ENCODE measurements at places on chromosomes 3 and 15.

DNA sequence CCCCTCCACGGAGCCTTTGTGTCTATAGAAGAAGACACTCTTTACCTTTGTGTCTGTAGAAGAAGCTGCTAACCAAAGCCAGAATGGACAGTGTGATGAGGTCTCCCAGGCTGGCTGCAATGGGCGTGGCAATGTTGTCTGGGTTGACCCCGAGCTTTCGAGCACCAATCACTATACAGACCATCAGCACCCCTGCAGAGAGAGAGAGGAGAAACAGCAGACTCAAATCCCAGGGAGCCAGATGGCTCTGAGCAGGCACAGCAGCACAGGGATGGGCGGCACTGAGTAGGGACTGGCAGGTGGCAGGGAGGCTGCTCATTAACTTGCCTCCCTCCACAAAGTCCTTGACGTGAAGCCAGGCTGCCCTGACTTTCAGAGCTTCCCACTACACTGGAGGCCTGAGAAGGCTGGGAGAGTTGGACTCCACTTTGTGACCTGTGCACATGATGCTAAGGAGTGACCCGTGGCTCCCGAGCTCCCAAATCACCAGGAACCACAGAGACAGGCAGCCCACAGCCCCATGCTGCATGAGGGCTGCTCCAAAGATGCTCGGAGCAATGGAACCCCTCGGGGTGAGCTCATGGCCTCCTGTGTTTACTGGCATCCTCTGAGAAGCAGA lies 53.9 kb downstream of the ROPN1B start:
- DNase-seq = no peak

GRCh38 chr3:18946524-18946923 lies 201.8 kb upstream of the KCNH8 start:
- no peak for DNase-seq

- no peak for DNase-seq
Observed at GRCh38 chr3:105518806-105519418, 152.2 kb downstream of the ALCAM start.

DNA sequence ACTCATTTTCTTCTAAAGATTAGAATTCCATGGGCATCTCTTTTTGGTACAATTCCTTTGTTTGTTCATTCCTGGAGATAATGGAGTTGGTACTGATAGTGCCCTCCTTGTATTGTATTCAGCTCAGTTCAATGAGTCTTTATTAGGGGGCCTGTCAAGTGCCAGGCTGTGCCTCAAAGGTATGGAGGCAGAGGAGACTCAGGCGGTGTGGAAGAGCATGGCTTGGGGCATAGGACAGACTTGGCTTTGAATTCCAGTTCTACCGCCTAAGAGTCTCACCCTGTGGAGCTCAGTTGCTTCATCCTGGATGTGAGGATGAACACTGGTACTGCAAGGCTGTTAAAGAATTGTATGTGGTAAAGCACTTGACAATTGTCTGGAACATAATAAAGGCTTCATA lies 196.6 kb upstream of the IL12A start:
- no peak for DNase-seq

DNA sequence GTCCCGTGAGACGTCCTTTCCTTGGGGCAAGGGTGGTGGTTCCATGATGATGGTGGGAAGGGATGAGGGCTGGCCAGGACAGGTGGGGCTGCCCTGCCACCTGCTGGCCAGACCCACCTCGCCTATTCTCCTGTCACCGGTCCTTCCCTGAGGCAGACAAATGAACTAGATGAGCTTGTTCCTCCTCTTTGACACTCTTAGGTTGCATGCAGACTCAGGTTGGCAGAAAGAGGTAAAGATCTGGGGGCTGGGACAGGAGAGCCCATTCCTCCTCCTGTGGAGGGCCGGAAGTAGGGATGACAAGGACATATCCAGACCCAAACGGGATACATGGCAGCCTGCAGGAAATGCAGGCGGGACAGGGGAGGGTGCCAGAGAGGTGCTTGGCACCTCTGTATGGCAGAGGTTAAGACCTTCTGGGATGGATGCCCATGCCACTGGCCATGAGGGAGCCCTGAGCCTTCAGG lies 38.6 kb downstream of the ACSBG1 start:
- peak; percentile 34 for DNase-seq

GRCh38 chr3:55964491-55964985 lies 477.4 kb upstream of the WNT5A start:
- no peak for DNase-seq

DNA sequence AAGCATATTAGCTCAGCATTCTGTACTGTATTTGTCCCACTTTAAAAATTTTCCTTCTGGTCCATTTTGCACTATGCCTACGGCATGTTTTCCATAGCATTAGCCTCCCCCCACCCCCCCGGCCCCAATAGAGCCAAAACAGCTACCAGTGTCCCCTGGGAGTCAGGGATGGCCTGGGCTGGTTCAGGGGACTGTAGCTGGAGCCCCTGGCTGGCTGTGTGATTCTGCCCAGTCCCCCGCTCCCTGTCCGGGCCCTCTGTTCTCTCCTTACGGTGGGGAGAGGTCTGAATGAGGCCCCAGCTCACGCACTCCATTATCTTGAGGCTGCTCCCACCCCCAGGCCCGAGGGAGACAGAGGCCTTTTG lies 70.1 kb downstream of the KLF15 start:
- no peak for DNase-seq

DNA sequence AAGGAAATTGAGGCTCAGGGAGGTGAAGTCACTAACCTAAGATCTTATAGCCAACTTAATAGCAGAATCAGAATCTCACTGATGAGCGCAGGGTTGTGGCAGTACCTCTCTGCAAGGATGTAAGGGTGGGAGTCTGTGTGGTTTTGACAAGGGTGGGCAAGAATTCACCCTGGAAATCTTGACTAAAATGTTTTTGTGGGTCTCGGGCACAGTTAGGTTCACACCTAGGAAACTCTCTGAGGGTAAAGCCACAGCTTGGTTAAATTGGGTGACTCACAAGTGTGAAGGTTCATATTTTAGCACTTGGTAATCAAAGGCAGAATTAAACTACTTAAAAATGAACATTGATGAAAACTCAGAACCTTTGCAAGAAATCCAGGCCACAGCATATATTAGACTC lies 178.2 kb upstream of the EOMES start:
- no peak for DNase-seq

DNA sequence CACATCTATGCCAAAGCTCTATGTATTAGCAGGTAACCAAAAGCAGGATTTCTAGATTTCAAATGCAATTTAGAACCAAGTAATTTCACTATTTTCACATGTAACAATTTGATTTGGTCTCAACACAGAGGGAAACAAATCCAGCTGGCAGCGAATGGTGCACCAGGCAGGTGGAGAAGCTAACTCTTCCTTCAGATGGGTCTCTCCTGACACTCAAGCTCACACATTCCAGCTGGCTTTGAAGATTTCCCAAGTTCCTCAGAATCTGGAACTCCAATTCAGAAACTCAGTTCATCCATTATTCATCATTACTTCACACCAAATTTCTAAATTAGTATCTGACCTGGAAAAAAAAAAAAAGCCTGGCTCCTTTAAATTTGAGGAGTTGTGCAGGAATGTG lies 318.1 kb upstream of the NECTIN3 start:
- DNase-seq = no peak

DNA sequence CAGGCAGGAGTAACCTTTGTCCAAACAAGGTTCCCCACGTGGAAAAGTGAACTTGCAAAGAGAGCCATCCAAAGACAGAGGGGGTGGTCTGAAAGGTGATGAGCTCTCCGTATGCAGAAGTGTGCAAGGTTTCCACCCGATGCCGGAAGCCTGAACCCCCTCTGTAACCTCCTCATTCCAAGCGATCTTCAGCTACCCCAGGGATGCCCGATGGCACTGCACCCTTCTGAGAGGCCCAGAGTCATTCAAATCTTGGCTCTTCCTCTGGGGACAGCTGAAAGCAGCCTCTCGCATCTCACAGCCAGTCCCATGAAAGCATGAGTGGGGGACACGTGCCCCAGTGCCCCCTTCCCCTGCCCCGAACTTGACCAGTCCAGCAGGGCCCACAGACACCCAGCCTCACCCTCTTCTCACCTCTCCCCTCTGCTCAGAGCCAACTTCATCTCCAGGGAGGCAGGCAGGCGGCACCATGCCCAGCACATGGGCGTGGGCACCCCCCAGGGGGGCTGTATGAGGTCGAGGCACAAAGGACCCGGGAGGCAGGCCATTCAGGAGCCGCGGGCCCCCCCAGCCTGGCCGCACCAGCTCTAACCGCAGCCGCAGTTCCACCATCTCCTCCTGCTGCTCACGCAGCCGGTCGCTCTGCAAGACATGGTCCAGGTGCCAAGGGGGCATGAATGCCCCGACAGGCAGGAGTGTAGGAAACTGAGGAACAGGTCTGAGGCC lies 8.7 kb downstream of the KIF7 start:
- DNase-seq = no peak

DNA sequence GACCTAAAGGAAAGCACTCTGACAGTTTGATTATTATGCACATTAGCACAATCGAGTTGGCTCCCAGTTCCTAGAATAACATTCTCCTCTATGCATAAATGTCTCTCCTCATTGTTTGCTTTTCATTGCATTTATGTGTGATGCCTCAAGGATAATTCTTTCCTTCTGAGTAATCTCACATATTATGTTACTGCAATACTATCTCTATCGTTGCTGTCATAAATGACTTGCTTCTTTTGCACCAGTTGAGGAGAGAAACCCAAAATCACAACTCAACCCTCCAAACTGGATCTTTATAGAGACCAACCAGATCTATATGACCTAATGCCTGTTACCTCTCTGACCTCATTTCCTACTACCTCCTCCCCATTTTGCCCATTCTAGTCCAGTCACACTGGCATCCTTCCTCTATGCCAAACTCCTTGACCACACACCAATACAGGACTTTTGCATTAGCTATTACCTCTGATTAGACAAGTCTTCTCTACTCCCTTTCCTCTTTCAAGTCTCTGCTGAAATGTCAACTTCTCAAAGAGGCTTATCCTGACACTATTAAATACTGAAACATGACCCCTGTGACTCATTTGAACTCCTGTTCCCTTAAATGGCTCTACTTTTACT lies 1026.0 kb downstream of the TUSC7 start:
- no peak for DNase-seq

DNA sequence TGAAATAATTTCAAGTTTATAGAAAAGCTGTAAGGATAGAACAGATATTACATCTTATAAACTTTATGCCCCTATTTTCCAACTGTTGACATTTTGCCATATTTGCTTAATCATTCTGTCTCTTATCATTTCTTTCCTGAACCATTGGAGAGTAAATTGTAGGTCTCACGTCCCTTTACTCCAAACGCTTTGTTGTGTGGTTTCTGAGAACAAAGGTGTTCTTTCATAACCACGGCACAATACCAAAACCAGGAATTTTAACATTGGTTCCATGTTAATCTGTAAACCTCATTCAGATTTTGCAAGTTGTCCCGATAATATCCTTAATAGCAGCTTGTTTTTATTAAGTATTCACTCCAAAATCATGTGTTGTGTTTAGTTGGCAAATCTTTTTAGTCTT lies 134.8 kb downstream of the AKAP13 start:
- no peak for DNase-seq

DNA sequence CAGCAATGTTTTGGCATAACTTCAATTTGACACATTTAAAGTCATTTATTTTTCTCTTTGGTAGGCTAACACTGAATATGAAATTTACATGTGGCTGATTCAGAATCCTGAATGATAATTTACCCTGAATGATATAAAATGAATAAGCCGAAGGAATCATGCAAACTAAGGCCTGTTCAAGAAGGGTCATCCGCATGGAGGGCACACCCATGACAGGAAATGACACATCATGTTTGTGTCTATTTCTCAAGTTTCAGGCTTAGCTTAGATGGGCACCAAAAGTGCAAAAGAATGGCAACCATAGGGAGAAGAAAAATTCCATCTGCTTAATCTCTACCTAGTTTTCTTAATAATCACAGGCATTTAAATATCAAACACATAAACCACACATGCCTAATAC lies 141.5 kb downstream of the DUT start:
- DNase-seq = no peak

- no peak for DNase-seq
Observed at GRCh38 chr3:169241630-169241990, 421.9 kb downstream of the MECOM start.

DNA sequence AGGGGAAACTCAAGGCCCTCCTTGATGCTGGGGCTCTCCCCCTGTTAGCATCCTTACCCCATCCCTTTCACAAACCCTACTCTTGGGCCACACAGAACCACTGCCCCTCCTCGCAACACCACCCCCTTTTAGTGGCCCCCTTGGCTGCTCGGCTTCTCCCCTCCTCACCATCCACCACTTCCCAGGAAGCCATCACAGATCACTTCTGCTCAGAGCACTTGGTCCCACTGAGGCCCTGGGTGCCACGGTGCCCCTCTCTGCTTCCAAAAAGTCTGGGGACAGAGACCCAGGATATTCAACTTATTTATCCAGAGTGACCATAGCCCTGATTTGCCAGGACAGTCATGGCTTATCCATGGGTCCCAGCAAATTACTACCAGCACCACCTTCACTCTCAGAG lies 2.4 kb downstream of the RHCG start:
- DNase-seq = no peak

GRCh38 chr3:184235381-184236032 lies 6.1 kb downstream of the VWA5B2 start:
- DNase-seq = no peak

GRCh38 chr3:66401675-66402491 lies 98.9 kb downstream of the LRIG1 start:
- DNase-seq = no peak

DNA sequence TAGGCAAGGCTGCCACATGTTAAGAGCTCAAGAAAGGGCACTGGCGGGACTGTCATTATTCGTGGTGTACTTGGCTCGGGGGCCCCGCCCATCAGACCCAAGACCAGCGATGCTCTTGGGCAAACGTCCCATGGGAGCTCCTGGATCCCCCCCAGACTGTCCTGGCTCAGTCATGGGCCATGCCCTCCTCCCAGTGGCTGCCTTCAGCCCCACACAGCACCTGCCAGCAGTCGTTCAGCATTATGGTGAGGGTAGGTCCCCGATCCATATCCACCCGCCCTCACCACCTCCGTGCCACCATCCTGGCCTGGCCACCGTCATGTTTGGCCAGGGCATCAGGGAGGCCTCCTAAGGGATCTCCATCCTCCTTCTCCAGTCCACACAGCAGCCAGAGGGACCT lies 51.4 kb upstream of the IQSEC1 start:
- no peak for DNase-seq

- DNase-seq = no peak
Observed at GRCh38 chr3:26104851-26105251, 315.0 kb downstream of the OXSM start.

GRCh38 chr15:63677778-63678177 lies 80.6 kb downstream of the FBXL22 start:
- DNase-seq = no peak

GRCh38 chr3:189238071-189238470 lies 66.3 kb downstream of the TPRG1 start:
- no peak for DNase-seq

Data from activated CD4-positive, alpha-beta T cell treated with anti-CD3 and anti-CD28 coated beads for 1 hour (primary cell).